ENCODE measurements at places on chromosomes 11 and 22.
A peak's percentile ranks its signal among the peaks of the same experiment; 100 is the strongest.

GRCh38 chr11:70270877-70271648 is 573 bp downstream of the PPFIA1 start:
- peak; percentile 28 for DNase-seq

DNA sequence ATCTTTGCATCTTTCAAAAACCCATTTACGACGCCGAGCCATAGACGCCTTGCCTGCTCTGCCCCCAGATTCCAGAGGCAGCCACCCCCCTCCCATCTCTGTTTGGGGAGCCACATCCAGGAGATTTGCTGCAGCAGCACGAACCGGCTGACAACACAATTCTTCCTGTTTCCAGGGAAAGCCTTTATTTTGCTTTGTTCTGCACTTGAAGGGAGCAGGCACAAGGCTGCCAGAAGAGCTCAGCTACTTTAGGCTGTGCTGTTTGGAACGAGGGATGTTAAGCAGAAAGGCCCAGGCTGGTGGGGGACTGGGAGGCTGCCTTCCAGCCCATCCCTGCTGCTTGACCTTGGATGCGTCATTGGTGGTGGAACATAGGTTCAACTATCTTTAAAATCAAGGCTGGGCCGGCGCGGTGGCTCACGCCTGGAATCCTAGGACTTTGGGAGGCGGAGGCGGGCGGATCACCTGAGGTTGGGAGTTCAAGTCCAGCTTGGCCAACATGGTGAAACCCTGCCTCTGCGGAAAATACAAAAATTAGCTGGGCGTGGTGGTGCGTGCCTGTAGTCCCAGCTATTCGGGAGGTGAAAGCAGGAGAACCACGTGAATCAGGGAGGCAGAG is 243.9 kb downstream of the MIAT start:
- no peak for DNase-seq

GRCh38 chr11:16215352-16215751 is 141.0 kb downstream of the SOX6 start:
- DNase-seq = no peak

GRCh38 chr11:103792981-103793468 is 243.4 kb upstream of the DDI1 start:
- no peak for DNase-seq

Measured in activated CD8-positive, alpha-beta memory T cell treated with anti-CD3 and anti-CD28 coated beads for 1 hour (primary cell).